ENCODE measurements at places on chromosomes 4 and X. TPM values are rescaled to one million over a fixed set of nuclear protein-coding genes. Genes with fewer than 3 reads are reported as not detected.

The AMBN gene
- not detected for total RNA-seq

The F8A3 gene
- 1.3 TPM for total RNA-seq

The UGT2B10 gene
- not detected for total RNA-seq

The STK32B gene
- 9.8 TPM for total RNA-seq

The PRR32 gene
- not detected for total RNA-seq

The UBE2K gene
- total RNA-seq = 20.0 TPM

The RAB39B gene
- under 0.01 TPM for total RNA-seq

The TMPRSS11E gene
- not detected for total RNA-seq

The NAT8L gene
- 0.09 TPM for total RNA-seq

The TSPAN6 gene
- 40.5 TPM for total RNA-seq

The SRPK3 gene
- 0.09 TPM for total RNA-seq

The EDA2R gene
- 6.3 TPM for total RNA-seq

The HHIP gene
- 260 TPM for total RNA-seq

The TIMM17B gene
- total RNA-seq = 16.2 TPM

The HSFX2 gene
- 0.18 TPM for total RNA-seq

The IL2RG gene
- total RNA-seq = not detected

The SHOX gene
- not detected for total RNA-seq

The SMR3B gene
- total RNA-seq = not detected

The CXCL1 gene
- 33.4 TPM for total RNA-seq

The GAB3 gene
- 5.2 TPM for total RNA-seq

The ATP2B3 gene
- under 0.01 TPM for total RNA-seq

The PCDH11X gene
- total RNA-seq = not detected

The SUPT20HL1 gene
- total RNA-seq = not detected

The BEX2 gene
- total RNA-seq = 0.38 TPM

The GABRQ gene
- total RNA-seq = not detected

The CYBB gene
- total RNA-seq = not detected

The FRMPD4 gene
- under 0.01 TPM for total RNA-seq

The TLR6 gene
- total RNA-seq = 1.1 TPM

The ARR3 gene
- not detected for total RNA-seq

The TIGD4 gene
- 0.27 TPM for total RNA-seq

The GPC4 gene
- total RNA-seq = under 0.01 TPM

The SYTL4 gene
- 14.2 TPM for total RNA-seq

The ABLIM2 gene
- 0.27 TPM for total RNA-seq

The PROM1 gene
- total RNA-seq = 0.18 TPM

The ART3 gene
- total RNA-seq = under 0.01 TPM

The MAGEC3 gene
- total RNA-seq = 0.09 TPM

The PLK4 gene
- total RNA-seq = 18.1 TPM

The MFSD8 gene
- total RNA-seq = 13.8 TPM

The SPANXA2 gene
- not detected for total RNA-seq

The ATP6AP1 gene
- total RNA-seq = 62.0 TPM

The SLC6A14 gene
- not detected for total RNA-seq

The FAM184B gene
- not detected for total RNA-seq

The OPRPN gene
- not detected for total RNA-seq

The SSX4 gene
- not detected for total RNA-seq

The GABRG1 gene
- total RNA-seq = not detected

The TENM3 gene
- 22.7 TPM for total RNA-seq

The ZNF732 gene
- 0.18 TPM for total RNA-seq

The PAGE2B gene
- total RNA-seq = not detected

The AKAP4 gene
- not detected for total RNA-seq

The RAP2C gene
- 15.6 TPM for total RNA-seq

The SLC9B1 gene
- total RNA-seq = 0.47 TPM
